ENCODE measurements at places on chromosomes 3 and 15. TPM values are rescaled to one million over a fixed set of nuclear protein-coding genes. Genes with fewer than 3 reads are reported as not detected.

GRCh38 chr3:135895734-135896121 lies 69.8 kb upstream of the PPP2R3A start:
- no peak for DNase-seq

GRCh38 chr3:23396746-23397145 lies 193.6 kb downstream of the UBE2E2 start:
- no peak for DNase-seq

DNA sequence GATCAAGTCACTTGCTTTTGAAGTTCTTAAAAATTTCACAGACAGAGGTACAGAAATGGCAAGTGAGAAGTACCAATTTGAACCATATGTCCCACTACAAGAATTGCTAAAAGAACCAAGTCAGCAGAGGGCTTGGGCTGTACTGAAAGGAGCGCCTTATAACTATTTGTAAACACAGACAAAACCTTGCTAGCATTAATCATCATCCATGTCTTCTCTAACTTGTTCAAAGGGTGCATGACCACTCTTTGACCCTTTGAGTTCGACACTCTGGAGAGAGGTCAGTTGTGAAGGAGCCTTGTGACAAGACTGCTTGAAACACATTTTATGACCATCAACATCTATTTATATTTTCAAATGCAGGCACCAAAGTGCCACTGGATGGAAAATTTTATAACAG lies 191.7 kb downstream of the PDZRN3 start:
- no peak for DNase-seq

- no peak for DNase-seq
Observed at GRCh38 chr3:9066141-9066540, 102.9 kb upstream of the RAD18 start.

DNA sequence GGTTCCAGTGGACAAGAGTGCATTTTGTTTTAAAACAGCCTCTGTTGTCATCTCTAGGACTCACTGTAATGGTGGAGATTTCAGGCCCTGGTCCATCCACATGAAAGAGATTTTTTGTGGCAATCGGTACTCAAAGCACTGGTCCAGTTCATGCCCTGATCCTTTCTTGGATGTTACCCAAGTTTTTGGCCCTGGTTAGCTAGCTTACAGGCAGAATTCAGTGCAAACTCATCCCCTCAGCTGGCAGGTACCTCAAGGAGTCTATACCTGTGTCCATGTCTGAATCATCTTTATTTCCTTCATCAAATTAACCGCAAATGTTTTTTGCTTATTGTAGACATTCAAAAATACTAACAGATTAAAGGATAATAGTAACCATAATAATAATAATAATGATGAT lies 13.7 kb upstream of the MEF2A start:
- DNase-seq = no peak

DNA sequence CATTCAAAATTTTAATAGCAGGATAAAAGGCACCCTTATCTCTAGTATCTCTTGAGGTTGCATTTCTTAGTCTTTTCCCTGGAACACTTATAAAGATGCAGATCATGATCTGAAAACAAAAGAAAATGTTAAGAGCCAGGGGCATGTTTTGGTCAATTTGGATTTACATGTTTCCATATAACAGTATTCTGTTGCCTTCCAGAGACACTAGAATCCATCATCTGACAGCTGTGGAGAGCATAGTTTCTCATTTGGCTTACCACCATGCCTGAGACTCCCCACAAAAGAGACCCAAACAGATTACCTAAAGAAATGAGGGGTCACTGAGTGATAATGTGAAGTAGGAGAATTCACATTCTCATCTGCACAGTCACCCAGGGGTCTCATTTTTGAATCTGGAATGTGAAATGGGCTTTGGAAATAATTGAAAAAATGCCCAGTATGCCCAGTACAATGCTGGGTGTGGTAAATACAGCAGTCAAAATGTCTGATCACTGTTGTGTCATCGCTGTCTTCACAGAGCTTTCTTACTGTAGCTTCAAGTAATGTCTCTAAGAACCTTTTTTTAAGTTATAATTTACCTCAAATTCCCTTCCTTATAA lies 79.9 kb upstream of the ZBTB20 start:
- DNase-seq = no peak

- DNase-seq = no peak
Observed at GRCh38 chr3:106720510-106720909, 656.7 kb upstream of the CCDC54 start.

GRCh38 chr3:78734048-78734637 lies 1033.7 kb downstream of the ROBO1 start:
- no peak for DNase-seq

GRCh38 chr15:67573194-67573593 lies 30.7 kb downstream of the MAP2K5 start:
- no peak for DNase-seq

GRCh38 chr15:49644364-49644794 lies 23.5 kb downstream of the DTWD1 start:
- no peak for DNase-seq

The NUP210 gene
- 1.5 TPM for total RNA-seq

The LAMB2 gene
- total RNA-seq = 310 TPM

The LRRIQ4 gene
- not detected for total RNA-seq
